Cardiac muscle cell (in vitro differentiated cells and primary cell): ENCODE measurements at places on chromosomes 2 and 18. TPM values are rescaled to one million over a fixed set of nuclear protein-coding genes. Genes with fewer than 3 reads are reported as not detected.
A peak's percentile ranks its signal among the peaks of the same experiment; 100 is the strongest.

Gene SMC6
- 7.8 and 19.2 TPM in 2 replicates for total RNA-seq

Gene IL1RN
- not detected in 2 replicates for total RNA-seq

Gene ONECUT2
- 0.03 and 0.04 TPM in 2 replicates for total RNA-seq

Gene PLCL1
- 4.9 and 9.0 TPM in 2 replicates for total RNA-seq

Gene REG1B
- total RNA-seq, result not detected in 2 replicates

Gene NABP1
- total RNA-seq, result 5.2 and 5.4 TPM in 2 replicates

Gene CKAP2L
- 1.7 and 13.7 TPM in 2 replicates for total RNA-seq

Gene MAB21L4
- 0.07 TPM in 1 of 2 replicates, not detected in the other for total RNA-seq

Gene NDUFAF7
- total RNA-seq, result 22.0 and 28.0 TPM in 2 replicates

- DNase-seq, result no peak
These were observed 245.5 kb upstream of the CXCR4 start for GRCh38 chr2:136363470-136363869.

GRCh38 chr2:45288532-45289417, 279.5 kb upstream of the SIX2 start:
- DNase-seq, result peak; percentile 12

- DNase-seq, result no peak
These were observed 22.9 kb downstream of the APCDD1 start for GRCh38 chr18:10477121-10477862.

DNA sequence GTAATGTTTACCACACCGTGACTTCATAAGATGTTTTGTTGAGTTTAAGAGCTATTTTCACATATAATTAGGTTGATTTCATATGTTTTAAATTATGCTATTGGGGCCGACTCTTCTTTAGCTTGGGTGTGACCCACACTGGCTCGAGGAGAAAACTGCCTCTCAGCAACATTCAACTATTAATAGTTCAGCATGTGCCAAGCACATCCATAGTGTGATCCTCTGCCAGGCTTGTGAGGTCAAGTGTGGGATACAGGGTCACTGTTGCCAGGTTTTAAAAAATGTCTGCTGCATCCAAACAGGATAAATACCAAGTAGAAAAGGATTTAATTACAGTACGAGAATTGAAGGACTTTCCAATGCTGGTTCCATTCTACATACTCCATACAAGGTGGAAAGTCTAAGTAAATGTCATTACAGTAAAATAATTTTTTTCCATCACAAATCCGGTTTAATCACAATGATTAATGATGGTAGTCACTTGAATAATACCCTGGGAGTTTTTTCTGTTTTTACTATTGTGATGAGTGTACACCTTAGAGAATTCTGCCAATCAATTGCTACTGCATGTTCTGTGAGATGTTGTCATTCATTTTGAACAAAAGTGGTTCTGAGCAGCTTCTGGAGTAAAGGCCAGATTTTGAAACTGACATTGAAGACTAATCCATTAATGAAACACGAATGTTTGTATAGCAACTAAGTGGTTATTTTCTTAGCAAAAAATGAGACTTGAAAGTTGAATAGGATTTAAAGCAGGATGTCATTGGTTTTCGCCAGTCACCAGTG, 84.5 kb downstream of the ABI2 start:
- DNase-seq, result no peak

GRCh38 chr2:200757399-200757798, 54.3 kb upstream of the BZW1 start:
- DNase-seq, result no peak

DNA sequence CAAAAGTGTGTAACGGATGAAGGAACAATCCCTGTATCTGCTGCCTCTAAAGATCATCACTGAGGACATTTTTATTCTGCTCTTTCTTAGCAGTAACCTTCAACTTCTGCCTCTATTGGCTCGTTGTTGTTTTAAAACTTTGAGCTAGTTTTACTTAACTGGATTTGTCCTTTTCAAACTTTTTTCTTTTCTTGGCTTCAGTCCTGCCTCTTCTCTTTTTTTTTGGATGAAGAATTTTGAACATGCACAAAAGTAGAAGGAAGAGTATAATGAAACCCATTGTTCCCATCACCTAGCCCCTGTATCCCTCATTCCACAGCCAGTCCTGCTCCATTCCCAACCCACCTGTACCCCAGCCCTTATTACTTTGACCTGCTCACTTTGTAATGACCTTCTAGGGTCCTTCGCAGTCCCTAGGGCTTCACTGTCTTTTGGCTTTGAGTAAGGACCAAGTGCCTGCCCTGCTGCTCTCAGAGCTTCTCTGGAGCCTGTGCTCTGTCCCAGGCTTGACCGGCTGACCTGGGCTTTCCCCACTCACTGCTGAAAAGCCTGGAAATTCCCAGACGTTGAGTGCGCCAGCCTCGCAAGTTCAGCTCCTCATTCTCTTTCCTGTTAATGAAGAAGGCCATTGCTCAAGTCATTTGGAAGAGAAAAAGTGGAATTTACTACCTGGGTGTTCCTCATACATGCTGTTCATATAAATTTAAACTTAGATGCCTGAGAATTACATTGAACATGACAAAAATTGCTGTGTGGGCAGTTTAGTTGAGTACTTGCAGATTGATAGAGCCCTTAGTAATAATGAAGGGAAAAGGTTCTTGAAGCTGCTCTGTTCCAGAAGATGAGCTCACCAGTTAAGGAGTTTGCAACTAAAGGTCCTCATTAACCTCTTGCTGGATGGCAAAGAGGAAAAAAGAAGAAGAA, 149.3 kb upstream of the ALPP start:
- DNase-seq, result peak; percentile 50

- peak; percentile 33 for DNase-seq
These were observed 28.6 kb upstream of the CHAC2 start for GRCh38 chr2:53739032-53739431.

- DNase-seq, result no peak
These were observed 50.3 kb downstream of the ARL4C start for GRCh38 chr2:234446404-234447076.

DNA sequence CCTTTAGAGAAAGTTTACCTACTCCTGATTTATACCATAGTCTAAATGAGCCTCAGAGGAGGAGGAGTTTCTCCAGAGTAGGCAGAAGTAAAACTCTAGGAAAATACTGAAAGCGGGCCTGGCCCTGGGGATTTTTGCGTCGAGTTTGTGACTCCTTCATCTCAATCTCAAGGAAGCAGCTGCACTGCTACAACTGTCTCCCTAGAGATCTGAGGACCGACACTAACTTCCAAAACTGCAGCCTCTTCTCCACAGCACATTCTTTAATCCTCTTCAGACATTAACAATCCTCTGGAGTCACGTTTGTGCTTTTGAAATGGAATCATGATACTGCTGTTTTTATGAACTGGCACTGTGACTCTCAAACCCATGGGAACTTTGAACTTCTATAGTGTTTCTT, 281.4 kb downstream of the KCNS3 start:
- DNase-seq, result no peak

DNA sequence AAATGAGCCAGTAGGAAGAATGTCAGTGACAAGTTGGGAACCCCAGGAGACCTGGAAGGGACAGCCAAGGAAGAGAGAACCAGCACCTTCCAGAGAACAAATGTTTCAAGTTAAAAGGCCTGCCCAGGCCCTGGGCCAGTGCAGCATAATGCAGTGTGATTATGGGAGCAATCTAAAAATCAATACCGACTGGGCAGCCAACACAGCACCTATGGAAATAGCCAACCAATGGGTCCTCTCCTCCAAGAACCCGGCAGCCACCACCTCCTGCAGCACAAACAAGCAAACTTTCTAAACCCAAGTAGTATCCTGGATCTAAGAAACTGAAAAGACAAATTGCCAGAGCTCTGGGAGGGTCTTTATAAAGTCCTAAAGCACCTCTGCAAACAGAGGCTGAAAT, 71.7 kb downstream of the CLHC1 start:
- no peak for DNase-seq

GRCh38 chr2:151051574-151052220, 210.0 kb downstream of the RBM43 start:
- DNase-seq, result peak; percentile 68

DNA sequence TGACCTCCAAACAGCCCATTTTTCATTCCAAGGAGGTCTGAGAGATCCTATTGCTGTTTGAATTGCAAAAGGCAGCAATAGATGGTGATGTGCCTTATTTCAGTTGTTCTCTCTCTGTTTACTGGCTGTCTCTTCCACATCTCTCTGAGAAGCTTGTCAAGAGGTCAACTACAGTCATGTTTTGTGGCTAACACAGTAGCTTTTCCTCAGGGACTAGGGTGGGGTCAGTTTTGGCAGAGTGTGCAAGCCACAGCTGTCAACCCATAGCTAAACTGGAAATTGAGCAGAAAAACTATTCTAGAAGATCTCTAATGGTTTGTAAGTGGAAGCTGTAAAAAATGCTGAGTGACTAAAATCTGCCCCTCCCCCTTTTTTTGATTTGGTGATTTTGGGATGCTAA, 67.1 kb downstream of the DIS3L2 start:
- DNase-seq, result peak; percentile 61

DNA sequence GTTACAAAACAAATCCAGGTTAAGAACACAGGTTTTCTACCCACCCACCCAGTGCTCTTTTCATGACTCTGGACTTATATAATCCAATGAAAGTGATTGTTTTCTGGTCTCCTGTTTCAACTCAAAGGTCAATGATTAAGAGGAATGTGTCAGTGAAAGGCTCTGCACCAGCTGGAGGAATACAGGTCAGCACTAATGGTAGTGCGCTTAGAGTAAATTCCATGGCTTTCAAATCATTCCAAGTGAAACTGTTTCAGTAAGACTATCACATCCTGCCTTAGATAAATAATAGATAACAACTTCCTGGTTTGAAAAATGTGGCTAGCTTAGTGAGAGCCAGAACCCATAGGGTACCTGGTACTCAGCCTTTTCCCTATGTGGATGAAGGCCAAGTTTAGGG, 47.8 kb downstream of the SLC9A4 start:
- no peak for DNase-seq

- DNase-seq, result no peak
These were observed 73.8 kb downstream of the SCN2A start for GRCh38 chr2:165312999-165313398.

GRCh38 chr2:135585586-135585985, 54.3 kb downstream of the R3HDM1 start:
- no peak for DNase-seq

GRCh38 chr2:55164534-55165480, 67.3 kb downstream of the CLHC1 start:
- DNase-seq, result peak; percentile 34

- DNase-seq, result peak; percentile 21
These were observed 763.6 kb downstream of the ADCYAP1 start for GRCh38 chr18:1668279-1668678.

GRCh38 chr2:102193074-102193473, 6.3 kb downstream of the IL1RL2 start:
- no peak for DNase-seq

GRCh38 chr2:100250645-100251044, 71.7 kb downstream of the LONRF2 start:
- no peak for DNase-seq
